ENCODE measurements at places on chromosomes 1 and 21.

- DNase-seq = no peak
Observed at GRCh38 chr1:29970747-29971325, 734.5 kb downstream of the PTPRU start.

DNA sequence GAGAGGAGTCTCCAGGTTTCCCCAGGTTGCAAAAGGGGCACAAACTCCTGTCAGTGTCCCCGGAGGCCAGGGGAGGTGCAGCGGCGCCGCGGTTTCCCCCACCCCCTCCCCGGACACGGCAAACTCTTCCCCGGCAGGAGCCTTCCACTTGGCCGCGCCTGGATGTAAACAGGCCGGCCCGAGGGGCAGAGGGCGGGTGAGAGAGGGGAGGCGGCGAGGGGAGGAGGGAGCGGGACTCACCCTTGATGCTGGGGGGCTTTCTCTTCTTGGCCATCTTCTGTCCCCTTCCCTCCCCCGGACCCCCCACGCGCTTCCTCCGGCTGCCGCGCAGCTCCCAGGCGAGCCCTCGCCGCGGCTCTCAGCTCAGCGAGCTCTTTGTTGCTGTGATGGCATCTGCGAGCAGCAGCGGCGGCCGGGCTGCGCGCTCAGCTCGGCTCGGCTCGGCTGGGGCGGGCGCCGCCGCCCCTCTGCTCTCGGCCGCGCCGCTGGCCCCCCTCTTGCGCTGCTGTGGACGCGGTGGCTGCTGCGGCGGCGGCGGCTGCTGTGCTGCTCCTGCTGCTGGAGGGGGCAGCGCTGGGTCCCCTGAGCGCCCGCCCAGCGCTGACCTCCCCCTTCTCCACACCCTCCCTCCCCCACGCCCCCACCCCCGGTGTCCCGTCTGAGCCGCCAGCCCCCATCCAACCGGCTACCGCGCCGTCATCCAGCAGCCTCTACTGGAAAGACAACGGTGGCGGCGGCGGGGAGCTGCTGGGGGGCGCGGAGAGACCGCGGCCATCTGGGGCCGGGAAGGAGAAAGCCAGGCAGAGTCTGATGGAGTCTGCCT, 4.9 kb upstream of the SLC44A5 start:
- DNase-seq = no peak

DNA sequence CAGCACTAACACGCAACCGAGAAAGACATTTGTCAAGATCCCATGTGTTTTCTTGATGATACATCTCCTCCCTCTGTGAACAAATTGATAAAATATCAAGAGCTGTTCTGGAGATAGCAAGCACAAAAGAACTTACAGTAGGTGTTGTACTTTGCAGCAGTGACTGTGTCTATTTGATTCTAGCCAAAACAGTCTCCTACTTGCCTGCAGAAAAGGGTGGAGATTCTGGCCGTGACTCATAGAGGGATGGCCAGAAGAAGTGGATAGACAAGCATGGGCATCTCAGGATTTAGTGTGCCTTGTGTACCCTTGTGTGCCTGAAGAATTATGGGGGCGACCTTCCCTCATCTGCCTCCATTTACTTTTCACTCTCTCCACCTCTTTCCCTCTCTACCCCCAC, 458.4 kb upstream of the LRRC7 start:
- no peak for DNase-seq

- no peak for DNase-seq
Observed at GRCh38 chr1:39184354-39184818, 20.1 kb upstream of the MACF1 start.

DNA sequence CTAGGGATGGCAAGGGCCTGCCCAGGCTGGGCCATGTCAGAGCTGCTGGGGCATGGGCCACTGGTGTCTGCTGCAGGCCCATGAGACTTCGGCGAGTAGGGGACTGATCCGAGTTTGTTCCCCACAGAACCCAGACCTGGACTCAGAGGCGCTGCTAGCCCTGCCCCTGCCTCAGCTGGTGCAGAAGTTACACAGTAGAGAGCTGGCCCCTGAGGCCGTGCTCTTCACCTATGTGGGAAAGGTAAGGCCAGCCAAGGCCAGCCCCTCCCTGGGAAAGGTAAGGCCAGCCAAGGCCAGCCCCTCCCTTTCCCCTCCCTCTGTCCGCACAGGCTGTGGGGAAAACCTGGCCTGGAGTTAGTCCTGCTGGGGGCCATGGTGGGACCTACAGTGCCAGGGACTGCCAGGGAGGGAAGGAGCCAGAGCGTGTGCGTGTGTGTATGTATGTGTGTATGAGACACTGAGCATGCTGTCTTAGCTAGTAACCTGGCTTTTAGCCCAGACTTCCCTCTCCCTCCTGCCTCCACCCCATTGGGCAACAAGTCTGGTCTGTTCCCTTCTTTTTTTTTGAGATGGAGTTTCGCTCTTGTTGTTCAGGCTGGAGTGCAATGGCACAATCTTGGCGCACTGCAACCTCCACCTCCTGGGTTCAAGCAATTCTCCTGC, 8.0 kb downstream of the FAAH start:
- DNase-seq = peak; percentile 90

GRCh38 chr1:166612886-166613285, 226.4 kb upstream of the POGK start:
- no peak for DNase-seq

DNA sequence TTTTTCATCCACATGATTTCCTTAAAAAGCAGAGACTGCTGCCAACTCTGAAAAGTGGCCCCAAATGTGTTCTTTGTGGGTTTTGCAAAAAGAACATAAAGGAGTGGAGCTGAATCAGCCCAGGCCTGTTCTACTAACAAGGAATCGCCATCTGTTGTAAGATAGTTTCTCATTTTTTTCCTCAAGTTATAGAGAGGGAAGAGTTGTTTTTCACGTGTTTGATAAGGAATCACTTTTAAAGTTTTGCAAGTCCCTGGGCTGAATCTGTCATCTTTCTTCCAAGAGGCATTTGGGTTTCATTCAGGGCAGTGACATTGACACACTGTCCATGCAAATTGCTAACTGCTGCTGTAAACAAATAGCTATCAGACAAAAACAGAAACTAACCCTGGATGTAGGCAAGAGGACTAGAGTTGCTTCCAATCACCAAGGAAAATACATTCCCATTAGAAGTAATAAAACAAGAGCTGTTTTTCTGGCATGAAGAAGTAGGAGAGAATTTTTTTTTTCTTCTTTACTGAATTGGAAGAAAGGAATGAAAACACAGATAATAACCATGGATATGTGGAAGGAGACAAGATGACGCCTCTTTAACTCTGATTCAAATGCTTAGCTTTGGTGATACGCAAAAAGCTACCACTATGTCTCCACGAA, 58.8 kb upstream of the TBX15 start:
- DNase-seq = no peak

GRCh38 chr1:58480191-58480590, 66.3 kb downstream of the OMA1 start:
- DNase-seq = no peak

DNA sequence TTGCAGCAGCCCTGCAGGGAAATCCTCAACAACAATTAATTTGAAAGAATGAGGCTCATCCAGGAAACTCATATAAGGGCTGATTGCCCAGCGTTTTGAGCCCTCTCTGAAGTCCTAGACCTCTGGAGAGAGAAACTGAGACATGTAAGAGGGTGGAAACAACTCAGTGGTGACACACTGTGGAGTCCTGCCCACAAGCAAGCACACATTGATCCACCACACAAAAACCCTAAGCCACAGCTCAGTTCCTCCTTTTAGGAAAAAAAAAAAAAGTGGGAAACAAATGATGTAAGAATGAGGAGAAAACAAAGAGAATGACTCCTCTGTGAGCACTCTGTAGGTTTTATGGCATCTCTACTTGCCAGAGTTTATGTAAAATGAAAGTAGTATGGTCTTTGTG, 22.9 kb upstream of the PLA2G5 start:
- no peak for DNase-seq

DNA sequence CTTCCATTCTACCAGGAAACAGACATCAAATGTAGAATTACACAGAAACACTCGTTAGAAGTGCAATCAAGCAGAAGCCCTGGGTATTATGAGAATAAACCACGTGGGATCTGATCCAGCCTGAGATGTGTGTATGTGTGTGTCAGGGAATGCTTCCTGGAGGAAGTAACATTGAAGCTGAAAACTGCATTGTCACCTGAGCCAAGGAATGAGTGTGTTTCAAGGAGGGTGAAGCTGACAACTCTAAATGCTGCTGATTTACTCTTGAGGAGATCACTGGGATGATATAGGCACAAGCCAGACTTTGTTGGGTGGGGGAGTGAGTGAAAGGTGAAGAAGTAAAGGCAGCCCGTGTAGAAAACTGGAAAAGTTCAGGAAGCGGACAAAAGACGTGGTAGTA, 27.6 kb downstream of the FAAH start:
- DNase-seq = no peak

DNA sequence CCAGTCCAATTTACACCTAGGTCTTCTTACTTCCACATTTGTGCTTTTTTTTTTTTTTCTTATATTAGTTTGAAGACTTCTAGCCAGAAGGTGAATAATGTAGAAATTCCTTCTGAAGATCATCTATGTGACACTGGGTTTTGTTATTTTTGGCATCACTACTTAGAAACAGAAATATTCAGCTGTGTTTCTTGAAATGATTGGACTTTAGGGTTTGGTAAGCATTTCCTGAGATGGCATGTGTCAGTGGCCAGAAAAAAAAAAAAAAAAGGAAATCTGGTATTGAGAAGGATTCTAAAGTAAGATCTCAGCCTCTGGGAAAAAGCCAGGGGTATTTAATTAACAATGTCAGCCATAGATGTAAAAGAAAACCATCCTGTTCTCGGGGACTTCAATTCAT, 43.4 kb upstream of the LRRC8C start:
- DNase-seq = no peak

GRCh38 chr1:50829014-50829958, 130.8 kb downstream of the FAF1 start:
- DNase-seq = no peak

DNA sequence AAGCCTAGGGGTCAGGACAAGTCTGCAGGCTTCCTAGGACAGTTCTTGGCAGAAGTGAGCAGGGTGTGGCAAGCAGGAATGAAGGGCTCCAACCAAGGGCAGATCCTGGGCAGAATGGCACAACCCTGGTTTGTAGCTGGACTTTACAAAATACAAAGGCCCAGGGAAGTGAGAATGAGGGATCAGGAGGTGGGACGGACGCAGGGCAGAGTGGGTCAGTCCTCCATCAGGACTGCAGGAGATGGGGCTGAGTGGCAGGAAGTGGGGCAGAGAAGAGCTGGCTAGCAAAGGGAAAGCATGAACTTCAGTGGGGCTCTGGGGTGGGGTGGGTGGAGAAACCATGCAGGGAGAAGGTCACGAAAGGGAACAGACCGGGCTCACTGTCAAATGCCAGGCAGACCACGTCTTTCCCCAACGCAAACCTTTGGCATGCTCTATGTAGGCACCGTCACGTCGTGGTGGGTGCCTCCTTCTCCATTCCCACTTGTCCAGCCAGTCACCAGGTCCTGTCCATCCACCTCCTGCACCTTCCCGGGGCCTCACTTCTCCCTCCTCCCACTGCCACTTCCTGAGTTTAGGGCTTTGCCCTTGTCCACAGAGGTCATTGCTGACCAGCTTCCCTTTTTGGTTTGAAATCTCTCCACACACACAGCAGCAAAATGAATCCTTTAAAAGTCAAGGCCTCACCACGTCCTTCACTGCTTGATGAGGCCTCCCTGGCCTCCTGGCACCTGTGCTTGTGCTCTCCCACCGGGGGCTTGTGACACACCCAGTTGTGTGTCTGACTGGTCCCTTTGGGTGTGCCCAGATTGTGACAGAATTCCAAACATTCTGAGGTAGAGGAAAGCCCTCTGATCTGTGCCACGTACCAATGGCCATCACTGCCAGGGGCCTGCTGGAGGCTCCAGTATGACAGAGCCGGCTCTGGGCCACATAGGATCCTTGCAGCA, 8.7 kb upstream of the CLDN19 start:
- no peak for DNase-seq

GRCh38 chr1:204127597-204128242, 24.1 kb downstream of the ETNK2 start:
- DNase-seq = peak; percentile 76

- no peak for DNase-seq
Observed at GRCh38 chr1:176876966-176877515, 287.5 kb downstream of the ASTN1 start.

- DNase-seq = no peak
Observed at GRCh38 chr1:205538235-205538840, 33.9 kb downstream of the CDK18 start.

GRCh38 chr21:28152732-28153131, 839.9 kb downstream of the LTN1 start:
- no peak for DNase-seq

GRCh38 chr21:33943293-33943692, 27.7 kb upstream of the ATP5PO start:
- no peak for DNase-seq

DNA sequence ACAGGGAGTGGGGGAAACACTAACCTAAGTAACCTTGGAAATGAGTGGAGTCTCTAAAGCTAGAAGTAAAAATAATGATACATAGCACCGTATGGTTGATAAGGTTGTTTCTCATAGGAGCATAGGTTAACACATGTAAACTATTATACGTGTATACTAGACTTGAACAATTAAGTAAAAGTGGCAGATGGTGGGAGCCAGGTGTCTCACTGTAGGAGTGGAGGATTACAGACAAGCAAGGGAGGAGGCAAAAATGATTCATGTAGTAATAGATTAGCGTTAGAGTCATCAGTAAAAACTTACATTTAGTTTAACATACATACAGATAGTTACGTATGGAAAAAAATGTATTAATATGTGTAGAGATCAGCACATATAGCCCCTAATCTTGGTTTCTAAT, 138.4 kb upstream of the DSCAM start:
- DNase-seq = no peak

GRCh38 chr1:92511541-92511940, 24.8 kb upstream of the GFI1 start:
- DNase-seq = no peak

DNA sequence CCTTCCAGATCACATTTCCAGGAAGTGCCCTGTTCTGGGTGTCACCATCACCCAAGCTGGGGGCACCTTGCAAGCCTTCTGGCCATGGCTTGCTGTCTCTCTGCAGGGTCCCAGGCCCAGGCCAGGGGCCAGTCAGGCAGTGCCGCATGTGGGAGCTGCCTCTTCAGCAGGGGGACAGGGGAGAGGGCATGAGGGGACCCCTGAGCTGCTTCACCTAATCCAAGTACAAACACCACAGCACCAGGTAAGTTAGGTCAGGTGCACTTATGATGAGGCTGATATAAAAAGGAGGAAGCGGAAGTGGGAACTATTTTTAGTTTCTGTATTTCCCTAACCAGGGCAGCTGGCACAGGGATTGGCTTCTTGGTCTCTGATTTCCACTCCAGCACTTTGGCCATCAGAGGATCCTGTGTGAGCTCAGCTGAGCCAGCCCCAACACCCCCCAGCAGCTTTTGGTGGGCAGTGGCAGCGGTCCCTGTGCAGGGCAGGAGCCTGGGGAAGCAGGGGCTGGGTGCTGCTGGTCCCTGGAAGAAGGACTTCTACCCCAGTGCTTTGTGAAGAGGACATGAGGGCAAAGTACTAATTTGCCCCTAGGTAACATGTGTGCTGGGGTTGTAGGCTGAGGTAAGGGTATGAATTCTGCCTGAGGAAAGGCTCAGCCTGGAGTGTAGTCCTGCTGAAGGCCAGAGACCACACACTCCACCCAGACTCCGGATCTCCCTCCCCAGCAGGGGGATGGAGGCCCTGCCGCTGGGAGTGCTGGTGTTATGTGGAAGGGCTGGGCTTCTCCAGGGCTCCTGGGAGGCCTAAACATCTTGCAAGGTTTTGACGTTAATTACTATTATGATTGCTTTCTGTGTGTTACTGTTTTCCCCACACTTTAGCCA, 3.3 kb upstream of the PCBP3 start:
- no peak for DNase-seq

- no peak for DNase-seq
Observed at GRCh38 chr1:96962216-96962615, 240.6 kb downstream of the PTBP2 start.
